ENCODE measurements at places on chromosomes 16 and 17. TPM values are rescaled to one million over a fixed set of nuclear protein-coding genes. Genes with fewer than 3 reads are reported as not detected.

Gene MYH1
- total RNA-seq = not detected

Gene KRT31
- total RNA-seq = not detected

Gene PSKH1
- total RNA-seq = 24.1 TPM

- DNase-seq = no peak
Observed at GRCh38 chr17:75521951-75522727, 3.4 kb upstream of the LLGL2 start.

GRCh38 chr16:89761304-89761922, 40.1 kb downstream of the ZNF276 start:
- DNase-seq = no peak

DNA sequence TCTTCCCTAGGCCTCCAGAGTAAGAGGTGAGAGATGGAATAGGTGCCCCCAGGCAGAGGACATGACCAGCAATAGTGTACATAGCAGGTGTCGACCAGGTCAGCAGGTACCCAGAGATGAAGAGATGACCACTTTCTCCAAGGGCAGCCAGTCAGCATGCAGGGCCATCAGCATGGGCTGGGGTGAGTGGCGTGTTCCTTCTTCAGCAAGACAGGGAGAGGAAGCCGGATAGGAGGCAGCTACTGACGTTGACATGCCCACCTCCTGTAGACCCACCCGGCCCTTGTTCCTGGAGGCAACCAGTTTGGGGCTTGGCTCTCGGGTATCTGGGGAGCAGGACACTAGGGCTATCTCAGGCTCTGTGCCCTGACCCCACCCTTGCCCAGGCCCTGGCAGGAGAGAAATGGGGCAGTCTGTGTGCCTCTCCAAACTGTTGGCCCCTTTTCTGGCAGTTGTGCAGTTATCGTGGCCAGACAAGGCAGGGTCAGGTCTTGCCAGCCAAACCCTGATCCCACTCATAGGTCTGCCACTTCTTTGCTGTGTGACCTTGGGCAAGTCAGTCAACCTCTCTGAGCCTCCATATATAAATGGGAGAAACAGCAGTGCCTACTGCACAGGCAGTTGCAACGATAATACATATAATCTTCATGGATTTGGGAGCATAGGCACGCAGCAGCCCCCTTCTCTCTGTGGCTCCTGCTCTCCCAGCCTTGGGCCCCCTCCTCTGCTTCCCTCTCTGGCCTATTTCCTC, 1.4 kb upstream of the NDRG4 start:
- no peak for DNase-seq

- no peak for DNase-seq
Observed at GRCh38 chr16:59236804-59237458, 502.8 kb upstream of the GOT2 start.

- no peak for DNase-seq
Observed at GRCh38 chr17:75773808-75774470, 8.9 kb upstream of the GALK1 start.

DNA sequence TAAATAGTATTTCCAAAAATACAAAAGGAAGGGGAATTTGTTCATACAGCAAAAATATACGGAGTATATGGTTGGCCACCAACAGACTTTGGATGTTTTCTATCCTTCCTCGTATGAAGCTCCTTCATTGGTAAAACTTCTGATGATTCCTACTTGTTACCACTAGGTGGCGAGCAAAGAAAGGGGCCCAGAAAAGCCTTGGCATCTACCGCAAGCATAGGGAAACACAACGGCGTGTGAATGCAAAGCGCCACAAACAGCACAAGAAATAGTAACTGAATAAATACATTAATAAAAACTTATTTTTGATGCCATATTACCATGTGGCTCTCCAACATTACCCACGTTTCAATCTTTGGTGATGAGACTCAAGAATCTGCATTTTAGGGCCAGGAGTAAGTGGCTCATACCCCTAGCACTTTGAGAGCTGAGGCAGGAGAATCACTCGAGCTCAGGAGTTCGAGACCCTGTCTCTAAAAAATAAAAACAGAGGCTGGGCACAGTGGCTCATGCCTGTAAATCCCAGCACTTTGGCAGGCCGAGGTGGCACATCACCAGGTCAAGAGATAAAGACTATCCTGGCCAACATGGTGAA, 34.5 kb downstream of the YWHAE start:
- no peak for DNase-seq

GRCh38 chr17:55237268-55237667, 27.5 kb upstream of the HLF start:
- no peak for DNase-seq

DNA sequence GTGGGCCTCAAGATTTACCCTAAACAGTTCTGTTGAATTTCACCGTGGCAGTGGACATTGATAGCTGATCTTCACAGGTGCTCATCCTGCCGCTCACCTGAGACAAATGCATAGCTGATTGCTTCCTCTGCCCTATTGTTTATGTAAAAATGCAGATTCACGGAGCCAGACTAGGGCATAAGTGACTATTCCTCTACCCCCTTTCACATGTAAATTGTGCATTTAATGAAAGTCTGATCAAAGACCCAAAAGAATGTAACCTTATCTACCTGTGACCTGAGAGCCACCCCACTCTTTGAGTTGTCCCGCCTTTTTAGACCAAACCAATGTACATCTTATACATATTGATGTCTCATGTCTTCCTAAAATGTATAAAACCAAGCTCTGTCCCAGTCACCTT, 312.4 kb upstream of the CDH5 start:
- no peak for DNase-seq

DNA sequence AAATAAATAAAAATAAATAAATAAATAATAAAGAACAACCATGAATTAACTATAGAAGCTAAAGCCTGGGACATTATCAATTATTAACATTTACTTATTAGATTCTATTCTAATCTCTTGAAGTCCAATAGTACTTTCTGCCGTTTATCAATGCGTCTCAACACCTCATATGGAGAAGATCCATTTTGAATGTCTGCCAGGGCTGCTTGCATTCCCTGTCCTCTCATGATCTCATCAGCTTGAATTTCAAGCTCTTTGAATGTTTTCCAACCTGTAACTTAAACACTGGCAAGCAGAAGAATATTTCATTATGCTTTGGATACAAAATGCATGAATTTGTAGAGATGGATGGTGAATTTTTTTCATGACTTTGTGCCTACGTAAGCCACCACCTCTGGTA, 191.9 kb upstream of the ANKFN1 start:
- no peak for DNase-seq

GRCh38 chr16:85902366-85903155, 3.6 kb downstream of the IRF8 start:
- no peak for DNase-seq

GRCh38 chr17:9472094-9472493, 103.5 kb downstream of the STX8 start:
- no peak for DNase-seq

GRCh38 chr17:15738066-15738465, 6.0 kb downstream of the TBC1D26 start:
- no peak for DNase-seq

- no peak for DNase-seq
Observed at GRCh38 chr16:89491238-89491869, 993 bp upstream of the ANKRD11 start.

- DNase-seq = no peak
Observed at GRCh38 chr16:89924925-89925307, 1.8 kb downstream of the TUBB3 start.

DNA sequence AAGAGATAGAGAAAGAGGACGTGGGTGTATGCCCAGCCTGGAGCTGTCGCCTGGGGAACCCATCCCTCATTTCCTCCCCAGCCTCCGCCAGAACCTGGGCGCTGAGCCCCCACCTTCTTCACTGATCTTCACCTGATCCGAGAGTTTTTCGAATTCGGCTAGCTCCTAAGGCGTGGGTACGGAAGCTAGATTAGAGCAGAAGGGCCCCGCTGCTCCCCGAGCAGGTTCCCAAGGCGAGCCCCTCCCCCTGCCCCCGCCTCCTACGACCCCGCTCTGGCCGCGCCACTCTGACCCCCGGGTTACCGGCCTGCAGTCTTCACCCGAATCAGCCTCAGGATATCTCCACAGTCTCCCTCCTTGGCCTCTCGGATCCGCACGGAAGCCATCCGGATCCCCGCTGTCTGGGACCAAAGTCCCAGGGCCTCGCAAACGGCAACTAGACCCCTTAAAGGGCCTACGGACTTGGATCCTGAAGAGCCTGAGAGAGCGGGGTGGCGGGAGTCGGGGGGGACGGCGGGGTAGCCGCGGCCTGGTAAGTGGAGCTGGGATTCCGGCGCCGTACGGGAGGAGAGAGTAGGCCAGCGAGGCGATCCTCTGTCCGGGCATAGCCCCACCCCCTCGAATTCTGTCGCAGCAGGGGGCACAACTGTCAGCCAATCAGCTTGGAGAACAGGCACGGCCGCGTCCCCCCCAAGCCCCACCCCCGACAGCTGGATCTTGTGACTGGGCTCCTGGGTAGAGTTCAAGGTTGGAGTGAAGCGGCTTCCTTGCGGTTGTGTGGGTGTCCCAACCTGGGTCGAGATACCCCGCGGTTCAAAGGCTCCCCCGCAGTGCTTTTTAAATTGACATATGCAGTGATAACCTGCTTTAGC, at the start of gene SAT2:
Gene SAT2, minus strand, starts transcription at position 572 of the 872 bp plus-strand sequence. Its CDS starts 186 bp downstream, at position 386.
- peak; percentile 80 for DNase-seq

- DNase-seq = no peak
Observed at GRCh38 chr17:76868669-76869495, 678 bp downstream of the MGAT5B start.
